Neural crest cell (in vitro differentiated cells): ENCODE measurements at places on chromosomes 11 and 22.

GRCh38 chr11:12131943-12132789, 21.8 kb downstream of the MICAL2 start:
- H3K4me3 ChIP-seq = no peak overlapping the region
- H3K27ac ChIP-seq = no peak overlapping the region
- H3K36me3 ChIP-seq = no peaks in the 10 kb centered on the region
- peaks cover 3% of the 10 kb centered on the region for H3K27me3 ChIP-seq
- peaks cover under 1% of the 10 kb centered on the region for H3K4me1 ChIP-seq
- no peak for DNase-seq

- no peak for DNase-seq
- H3K4me1 ChIP-seq = peaks cover 18% of the 10 kb centered on the region
- H3K27me3 ChIP-seq = no peaks in the 10 kb centered on the region
- H3K4me3 ChIP-seq = no peak overlapping the region
- H3K36me3 ChIP-seq = no peaks in the 10 kb centered on the region
Observed at GRCh38 chr22:20618488-20618887, 111.1 kb downstream of the MED15 start.

DNA sequence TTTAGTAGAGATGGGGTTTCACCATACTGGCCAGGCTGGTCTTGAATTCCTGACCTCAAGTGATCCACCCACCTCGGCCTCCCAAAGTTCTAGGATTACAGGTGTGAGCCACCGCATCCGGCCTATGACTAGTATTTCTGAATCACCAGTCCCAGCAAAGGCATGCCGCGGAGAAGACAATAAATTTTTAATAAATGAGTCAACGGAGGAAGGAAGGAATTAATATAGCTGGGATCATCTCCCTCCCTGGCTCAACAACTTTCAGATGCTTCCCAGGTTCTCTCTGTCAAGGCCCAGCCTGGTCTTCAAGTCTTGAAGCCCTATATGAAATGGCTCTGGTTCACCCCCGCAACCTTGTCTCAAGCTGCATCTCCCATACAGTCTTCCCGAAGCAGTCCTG, 45.7 kb downstream of the CYTH4 start:
- H3K27ac ChIP-seq = no peak overlapping the region
- H3K27me3 ChIP-seq = peaks cover 94% of the 10 kb centered on the region

GRCh38 chr11:18485913-18486528, 30.4 kb downstream of the LDHAL6A start:
- no peaks in the 10 kb centered on the region for H3K4me1 ChIP-seq
- H3K36me3 ChIP-seq = peaks cover 26% of the 10 kb centered on the region
- no peak overlapping the region for H3K4me3 ChIP-seq
- no peak for DNase-seq
- H3K27ac ChIP-seq = no peak overlapping the region

GRCh38 chr11:125451400-125452124, 44.5 kb downstream of the FEZ1 start:
- H3K36me3 ChIP-seq = peaks cover 10% of the 10 kb centered on the region
- no peaks in the 10 kb centered on the region for H3K27me3 ChIP-seq
- peaks cover 48% of the 10 kb centered on the region for H3K4me1 ChIP-seq
- no peak overlapping the region for H3K4me3 ChIP-seq
- H3K27ac ChIP-seq = peak overlapping the region; percentile 90

- peaks cover 34% of the 10 kb centered on the region for H3K27me3 ChIP-seq
- no peaks in the 10 kb centered on the region for H3K36me3 ChIP-seq
- no peak overlapping the region for H3K27ac ChIP-seq
- no peaks in the 10 kb centered on the region for H3K4me1 ChIP-seq
- no peak overlapping the region for H3K4me3 ChIP-seq
Observed at GRCh38 chr11:60803273-60803936, 18.3 kb downstream of the MS4A10 start.

DNA sequence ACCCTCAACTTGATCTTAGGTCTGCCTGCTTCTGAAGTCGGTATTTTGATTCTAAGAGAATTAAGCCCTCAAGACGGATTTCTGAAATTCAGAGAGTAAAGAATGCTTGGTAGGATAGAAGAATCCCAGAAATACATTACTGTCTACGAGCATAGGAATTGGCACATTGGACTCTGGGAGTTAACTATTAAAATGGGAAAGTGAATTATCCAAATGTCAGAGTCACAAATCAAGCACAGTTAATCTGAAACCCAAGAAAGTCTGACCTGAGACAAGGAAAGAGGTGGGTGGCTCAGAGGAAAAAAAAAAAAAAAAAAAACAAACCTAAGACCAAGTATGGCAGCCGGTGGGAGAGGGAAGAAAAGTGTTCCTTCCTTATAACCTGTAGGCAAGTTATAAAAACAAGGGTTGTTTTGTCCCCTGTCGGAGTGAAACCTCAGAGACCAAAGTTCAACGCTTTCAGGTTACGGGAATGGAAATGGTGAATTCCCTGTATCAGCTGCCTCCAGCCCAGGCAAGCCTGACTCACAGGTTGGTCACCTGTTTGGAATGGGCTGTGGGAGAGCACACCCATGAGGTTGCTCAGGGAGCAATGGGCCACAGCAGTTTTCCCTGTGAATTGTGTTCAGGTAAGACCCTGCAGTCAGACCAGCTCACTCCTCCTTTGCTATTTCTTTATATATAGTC, 139.0 kb downstream of the ETS1 start:
- peaks cover 8% of the 10 kb centered on the region for H3K36me3 ChIP-seq
- no peak overlapping the region for H3K27ac ChIP-seq
- no peak for DNase-seq
- peaks cover 11% of the 10 kb centered on the region for H3K27me3 ChIP-seq
- no peak overlapping the region for H3K4me3 ChIP-seq

DNA sequence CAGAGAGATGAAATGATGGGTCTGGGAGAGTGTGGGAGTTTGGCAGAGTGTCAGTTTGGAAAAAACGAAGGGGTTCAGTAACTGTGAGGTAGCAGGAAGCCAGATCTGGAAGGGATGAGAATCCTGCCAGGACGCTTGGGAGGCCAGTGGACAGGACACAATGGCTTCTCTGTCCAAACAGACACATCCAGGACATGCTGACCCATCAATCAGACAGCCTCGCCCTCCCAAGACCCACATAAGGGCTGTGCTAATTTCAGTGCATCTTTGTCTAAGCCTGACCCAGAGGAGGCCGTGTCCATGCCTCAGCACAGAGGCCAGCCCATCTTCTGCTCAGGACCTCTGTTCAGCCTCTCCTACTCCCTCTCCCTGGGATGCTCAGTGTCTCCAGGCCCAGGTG, 576.5 kb upstream of the B3GAT1 start:
- peak; percentile 11 for DNase-seq
- H3K4me1 ChIP-seq = peaks cover 18% of the 10 kb centered on the region
- H3K27me3 ChIP-seq = peaks cover 2% of the 10 kb centered on the region
- H3K4me3 ChIP-seq = no peak overlapping the region
- no peaks in the 10 kb centered on the region for H3K36me3 ChIP-seq
- peak overlapping the region; percentile 58 for H3K27ac ChIP-seq

DNA sequence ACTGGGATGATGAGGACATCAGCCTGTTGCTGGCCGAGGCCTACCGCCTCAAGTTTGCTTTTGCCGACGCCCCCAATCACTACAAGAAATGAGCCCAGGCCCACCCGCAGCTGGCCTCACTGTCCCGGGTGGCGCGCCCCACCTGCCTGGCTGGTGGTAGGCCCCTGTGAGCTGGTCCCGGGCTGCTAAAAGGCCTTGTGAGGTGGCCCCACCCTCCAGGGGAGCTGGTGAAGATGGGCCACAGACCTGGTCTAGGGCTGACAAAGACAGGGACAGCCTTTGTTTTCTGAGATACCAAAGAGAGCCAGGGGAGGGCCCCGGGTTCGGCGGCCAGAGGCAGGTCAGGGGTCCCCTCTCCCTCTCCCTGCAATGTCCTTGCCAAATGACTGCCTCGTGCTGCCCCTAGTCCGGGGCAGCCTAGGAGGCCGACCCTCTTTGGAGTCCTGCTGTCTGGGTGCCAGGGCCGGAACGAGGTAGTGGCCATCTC, 411.1 kb downstream of the TBC1D22A start:
- H3K36me3 ChIP-seq = peaks cover 4% of the 10 kb centered on the region
- no peak overlapping the region for H3K27ac ChIP-seq
- no peaks in the 10 kb centered on the region for H3K27me3 ChIP-seq
- peaks cover 9% of the 10 kb centered on the region for H3K4me1 ChIP-seq
- DNase-seq = no peak
- no peak overlapping the region for H3K4me3 ChIP-seq

DNA sequence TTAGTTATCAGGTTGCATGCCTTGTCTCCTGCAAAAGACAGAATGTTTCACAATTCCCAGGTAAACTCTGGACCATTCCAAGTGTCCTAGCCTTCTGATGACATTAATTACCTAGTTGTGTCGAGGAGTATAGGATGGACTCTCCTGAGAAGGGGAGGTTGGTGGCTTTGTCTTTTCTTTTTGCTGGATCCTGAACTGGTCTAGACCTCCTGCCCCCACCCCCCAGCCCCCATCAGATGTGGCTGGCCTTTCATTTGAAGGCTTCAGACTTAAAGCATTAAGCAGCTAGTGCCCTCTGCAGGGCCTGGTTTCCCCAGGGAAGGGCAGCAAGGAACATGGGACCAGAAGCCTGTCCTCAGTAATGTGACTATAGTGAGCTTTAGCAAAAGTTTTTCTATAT, 9.7 kb downstream of the MCAM start:
- no peak overlapping the region for H3K27ac ChIP-seq
- H3K27me3 ChIP-seq = no peaks in the 10 kb centered on the region
- peak overlapping the region; percentile 15 for H3K4me3 ChIP-seq
- peaks cover 3% of the 10 kb centered on the region for H3K36me3 ChIP-seq

GRCh38 chr11:126390272-126390867, 34.9 kb downstream of the ST3GAL4 start:
- DNase-seq = no peak
- no peak overlapping the region for H3K4me3 ChIP-seq
- H3K27me3 ChIP-seq = no peaks in the 10 kb centered on the region
- H3K27ac ChIP-seq = no peak overlapping the region

DNA sequence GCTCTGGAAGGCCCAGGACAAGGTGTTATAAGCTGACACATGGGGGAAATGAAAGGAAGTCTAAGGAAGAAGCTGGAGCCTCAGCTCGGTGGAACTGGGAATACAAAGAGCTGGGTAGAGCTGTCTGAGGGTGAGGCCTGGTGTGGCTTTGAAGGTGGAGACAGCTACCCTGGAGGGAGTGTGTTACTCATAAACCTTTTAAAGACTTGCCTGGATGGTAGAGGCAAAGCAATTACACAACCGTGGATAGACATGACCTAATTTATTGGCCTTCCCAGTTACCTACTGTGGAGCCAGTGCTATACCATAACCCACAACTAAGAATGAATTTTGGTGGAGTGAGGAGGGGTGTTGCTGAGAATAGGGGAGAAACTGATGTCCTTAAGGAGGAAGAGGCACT, 22.6 kb downstream of the EXPH5 start:
- H3K4me3 ChIP-seq = no peak overlapping the region
- H3K27me3 ChIP-seq = no peaks in the 10 kb centered on the region
- peaks cover 4% of the 10 kb centered on the region for H3K4me1 ChIP-seq

- no peaks in the 10 kb centered on the region for H3K27me3 ChIP-seq
- H3K4me1 ChIP-seq = peaks cover 48% of the 10 kb centered on the region
- no peak for DNase-seq
- peaks cover 19% of the 10 kb centered on the region for H3K36me3 ChIP-seq
Observed at GRCh38 chr11:129266536-129266935, 74.4 kb upstream of the ARHGAP32 start.

GRCh38 chr11:47415949-47416472, 7.6 kb downstream of the SLC39A13 start:
- no peaks in the 10 kb centered on the region for H3K27me3 ChIP-seq
- DNase-seq = no peak
- H3K4me3 ChIP-seq = peak overlapping the region; percentile 51

DNA sequence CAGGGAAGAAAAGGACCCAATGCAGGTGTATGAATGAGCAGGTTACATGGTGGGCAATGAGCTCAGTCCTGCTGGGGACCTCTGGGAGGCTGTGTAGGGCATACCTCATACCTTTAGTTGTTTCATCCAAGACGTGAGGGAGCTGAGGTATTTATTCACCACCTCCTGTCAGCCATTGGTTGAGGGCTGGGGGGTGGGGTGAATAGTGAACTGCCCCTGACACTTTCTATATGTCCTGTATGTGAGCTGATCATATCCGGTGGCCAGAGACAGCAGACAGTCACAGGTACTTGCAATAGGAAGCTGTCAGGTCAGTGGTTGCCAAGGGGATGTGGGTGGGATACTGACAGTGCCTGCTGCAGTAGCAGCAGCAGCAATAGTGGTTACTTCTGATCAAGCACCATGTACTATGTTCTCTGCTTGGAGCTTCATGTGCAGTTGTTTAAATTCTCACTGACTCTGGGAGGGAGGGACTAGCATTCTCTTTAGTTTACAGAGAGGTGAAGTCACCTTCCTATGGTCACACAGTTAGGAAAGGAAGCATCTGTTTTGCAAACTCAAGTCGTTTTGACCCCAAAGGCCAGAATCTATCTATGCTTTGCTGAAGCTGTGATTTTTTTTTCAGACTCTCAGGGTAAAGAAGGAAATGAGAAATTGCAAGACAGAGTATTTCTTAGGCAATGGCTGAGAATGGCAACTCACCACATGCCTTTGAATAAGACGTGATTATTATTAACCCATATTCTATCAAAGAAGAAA, 54.0 kb downstream of the MIAT start:
- no peak overlapping the region for H3K27ac ChIP-seq
- peaks cover 16% of the 10 kb centered on the region for H3K36me3 ChIP-seq
- DNase-seq = no peak

DNA sequence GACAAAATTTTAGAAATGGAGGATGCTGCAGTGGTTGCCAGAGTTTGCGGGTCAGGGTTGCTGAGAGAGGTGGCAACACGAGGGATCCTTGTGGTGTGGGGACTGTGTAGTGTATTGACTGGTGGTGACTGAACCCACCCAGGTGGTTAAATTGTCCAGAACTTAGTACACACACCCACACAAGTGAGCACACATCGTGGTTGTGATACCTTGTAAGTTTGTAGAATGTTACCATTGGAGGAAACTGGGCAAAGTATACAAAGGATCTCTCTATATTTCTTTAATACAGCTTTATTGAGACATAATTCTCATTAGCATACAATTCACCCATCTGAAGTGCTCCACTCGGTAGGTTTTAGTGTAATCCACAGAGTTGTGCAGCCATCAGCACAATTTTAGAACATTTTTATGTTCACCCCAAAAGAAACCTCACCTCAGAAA, 56.1 kb downstream of the MED15 start:
- H3K27me3 ChIP-seq = no peaks in the 10 kb centered on the region
- peaks cover 25% of the 10 kb centered on the region for H3K36me3 ChIP-seq
- peaks cover 4% of the 10 kb centered on the region for H3K4me1 ChIP-seq
- no peak overlapping the region for H3K27ac ChIP-seq
- DNase-seq = no peak

- DNase-seq = no peak
- H3K36me3 ChIP-seq = peaks cover 7% of the 10 kb centered on the region
- peaks cover 78% of the 10 kb centered on the region for H3K27me3 ChIP-seq
- H3K4me3 ChIP-seq = peak overlapping the region; percentile 26
- H3K27ac ChIP-seq = no peak overlapping the region
Observed at GRCh38 chr11:130161441-130162145, 2.0 kb downstream of the ST14 start.

GRCh38 chr22:48761546-48761945, 1066.1 kb downstream of the BRD1 start:
- no peak for DNase-seq
- H3K27me3 ChIP-seq = peaks cover under 1% of the 10 kb centered on the region

- H3K4me1 ChIP-seq = no peaks in the 10 kb centered on the region
- H3K27me3 ChIP-seq = no peaks in the 10 kb centered on the region
- no peak for DNase-seq
Observed at GRCh38 chr11:23948851-23949250, 548.0 kb upstream of the LUZP2 start.
